Fibroblast of upper back skin (primary cell): ENCODE measurements at places on chromosomes 2 and 18.
A peak's percentile ranks its signal among the peaks of the same experiment; 100 is the strongest.

GRCh38 chr2:176653479-176654443, 384.5 kb downstream of the MTX2 start:
- peak; percentile 82 for DNase-seq

DNA sequence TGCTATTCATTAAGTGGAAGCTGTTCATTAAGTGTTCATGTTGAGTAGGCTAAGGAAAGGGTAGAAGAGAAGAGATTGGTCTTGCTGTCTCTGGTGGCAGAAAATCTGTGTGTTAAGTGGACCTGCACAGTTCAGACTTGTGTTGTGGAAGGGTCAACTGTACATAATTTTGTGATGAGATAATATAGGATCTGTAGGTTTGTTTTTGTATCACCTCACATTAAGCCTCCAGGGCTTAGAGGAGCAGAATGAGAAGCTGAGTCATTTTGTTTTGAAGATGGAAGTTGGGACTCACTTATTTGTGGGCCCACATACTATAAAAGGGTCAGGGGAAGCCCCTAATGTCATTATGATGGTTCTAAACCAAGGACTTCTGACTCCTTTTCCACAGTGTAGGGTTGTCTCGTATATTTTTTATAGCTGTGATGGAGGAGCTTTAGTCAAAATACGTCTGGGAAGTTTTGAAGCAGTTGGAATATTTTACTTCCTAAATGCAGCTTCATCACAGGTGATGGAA, 18.2 kb downstream of the PMS1 start:
- no peak for DNase-seq

DNA sequence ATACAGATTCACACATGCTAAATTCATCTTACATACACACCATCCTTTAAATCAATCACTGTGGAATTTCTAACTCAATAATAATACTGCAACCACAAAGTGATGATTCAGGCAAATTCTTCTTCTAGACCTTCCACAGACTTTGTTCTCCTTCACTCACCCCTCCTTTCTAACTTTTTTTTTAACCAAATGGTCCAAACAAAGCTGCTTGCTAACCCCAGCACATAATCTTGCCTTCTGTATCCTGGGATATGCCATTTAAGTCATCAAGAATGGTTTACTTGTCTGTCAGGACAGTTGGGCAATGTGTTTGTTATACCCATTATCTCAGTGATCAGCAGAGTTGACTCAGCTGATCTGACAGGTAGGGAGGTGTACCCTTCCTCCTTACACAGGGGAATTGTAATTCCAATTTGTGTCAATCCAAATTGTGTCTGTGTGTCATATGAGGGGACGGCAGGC, 10.0 kb downstream of the SLC40A1 start:
- DNase-seq, result peak; percentile 90

GRCh38 chr2:31256611-31257382, 22.8 kb downstream of the EHD3 start:
- DNase-seq, result no peak

DNA sequence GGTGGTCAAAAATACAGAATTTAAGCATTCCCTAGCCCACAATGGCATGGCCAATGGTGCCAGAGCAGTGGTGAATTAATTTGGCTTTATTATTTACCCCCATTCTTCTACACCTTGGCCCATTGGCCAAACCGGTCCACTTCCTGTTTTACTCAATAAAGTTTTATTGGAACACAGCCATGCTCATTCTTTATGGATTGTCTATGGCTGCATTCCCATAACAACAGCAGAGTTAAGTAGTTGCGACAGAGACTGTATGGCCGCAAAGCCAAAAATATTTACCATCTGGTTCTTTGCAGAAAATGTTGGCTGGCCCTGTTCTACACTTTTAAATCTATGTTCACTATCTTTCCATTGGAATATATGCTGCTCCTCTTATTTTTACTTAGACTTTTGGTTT, 130.3 kb upstream of the CCDC68 start:
- peak; percentile 65 for DNase-seq

DNA sequence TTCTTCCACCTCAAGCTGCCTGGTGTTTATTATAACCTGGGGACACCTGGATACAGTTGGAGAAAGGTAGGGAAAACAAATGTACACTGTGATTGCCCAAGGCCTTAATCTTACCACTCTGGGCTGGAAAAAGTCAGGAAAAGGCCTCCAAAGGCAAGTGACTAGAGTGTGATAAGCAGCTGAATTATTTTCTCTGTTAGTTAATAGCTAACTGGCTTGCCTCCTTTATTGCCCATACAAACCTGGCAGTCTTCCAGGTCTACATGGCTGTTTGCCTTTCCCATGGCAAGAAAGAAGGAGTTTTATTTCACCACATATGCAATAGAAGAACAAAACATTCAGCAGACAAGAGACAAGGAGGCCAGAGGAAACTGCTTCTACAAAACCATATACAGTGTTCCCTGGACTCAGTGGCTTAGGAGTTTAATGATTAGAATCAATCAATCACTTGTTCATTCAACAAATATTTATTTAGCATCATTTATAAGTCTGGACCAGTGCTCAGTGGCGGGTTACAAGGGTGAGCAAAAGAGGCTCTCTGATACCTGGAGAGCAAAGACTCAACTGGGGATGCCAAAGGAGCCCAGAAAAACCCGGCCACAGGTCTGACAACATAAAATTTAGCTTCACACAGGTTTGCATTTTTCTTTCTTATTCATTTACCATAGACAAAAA, 27.5 kb upstream of the SUCLG1 start:
- peak; percentile 53 for DNase-seq

DNA sequence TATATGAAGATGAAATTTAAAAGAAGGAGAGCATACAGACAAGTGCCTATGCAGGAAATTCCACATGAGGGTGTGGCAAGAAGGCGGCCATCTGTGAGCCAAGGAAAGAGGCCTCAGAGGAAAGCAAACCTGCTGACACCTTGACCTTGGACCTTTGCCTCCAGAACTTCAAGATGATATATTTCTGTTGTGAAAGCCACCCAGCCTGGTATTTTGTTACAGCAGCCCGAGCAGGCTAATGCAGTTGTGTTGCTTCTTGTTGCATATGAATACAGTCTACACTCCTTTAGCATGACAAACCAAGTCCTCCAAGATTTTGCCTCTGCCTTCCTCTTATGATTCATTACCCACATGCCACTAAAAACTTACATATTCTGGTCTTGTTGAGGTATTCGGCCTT, 374.8 kb upstream of the TRIB2 start:
- peak; percentile 10 for DNase-seq

DNA sequence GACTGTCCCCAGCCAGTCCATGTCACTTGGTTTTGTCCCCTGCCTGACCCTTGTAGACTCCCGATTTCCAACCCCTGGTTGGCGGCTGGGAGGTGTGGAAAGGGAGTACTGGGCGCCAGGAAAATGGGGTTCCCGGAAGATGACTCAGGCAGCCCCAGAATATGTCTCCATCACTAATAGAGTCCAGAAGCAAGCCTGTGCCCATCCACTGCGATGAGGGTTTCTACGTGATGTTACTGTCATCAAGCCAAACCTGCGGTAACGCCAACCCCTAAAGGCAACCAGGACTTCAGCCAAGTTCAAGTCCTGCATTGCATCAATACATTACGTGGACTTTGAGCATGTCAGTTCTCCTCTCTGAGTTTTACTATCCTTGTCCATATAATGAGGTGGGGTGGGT, 62.0 kb upstream of the TAF1B start:
- no peak for DNase-seq

GRCh38 chr2:33116799-33117198, 170.0 kb downstream of the LTBP1 start:
- DNase-seq, result no peak

- DNase-seq, result no peak
Measured at GRCh38 chr2:55164534-55165480, 67.3 kb downstream of the CLHC1 start.

DNA sequence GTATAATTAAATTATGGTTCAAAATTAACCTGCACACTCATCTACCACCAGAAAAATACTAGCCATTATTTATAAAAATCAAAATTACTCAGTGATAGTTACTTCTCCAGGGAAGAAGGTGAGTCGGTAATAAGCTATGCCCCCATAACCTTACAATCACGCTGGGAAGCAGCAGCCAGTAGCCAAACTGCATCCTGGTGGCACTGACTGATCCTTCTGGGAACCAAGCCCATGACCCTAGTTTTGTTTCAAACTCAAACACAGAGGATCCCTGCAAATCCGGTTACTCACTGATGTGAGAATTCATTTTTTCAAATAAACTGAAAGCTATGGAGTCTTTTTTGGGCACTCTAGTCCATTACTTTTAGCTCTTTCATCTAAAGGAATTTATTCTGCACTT, 88.2 kb upstream of the VWC2L start:
- peak; percentile 54 for DNase-seq

DNA sequence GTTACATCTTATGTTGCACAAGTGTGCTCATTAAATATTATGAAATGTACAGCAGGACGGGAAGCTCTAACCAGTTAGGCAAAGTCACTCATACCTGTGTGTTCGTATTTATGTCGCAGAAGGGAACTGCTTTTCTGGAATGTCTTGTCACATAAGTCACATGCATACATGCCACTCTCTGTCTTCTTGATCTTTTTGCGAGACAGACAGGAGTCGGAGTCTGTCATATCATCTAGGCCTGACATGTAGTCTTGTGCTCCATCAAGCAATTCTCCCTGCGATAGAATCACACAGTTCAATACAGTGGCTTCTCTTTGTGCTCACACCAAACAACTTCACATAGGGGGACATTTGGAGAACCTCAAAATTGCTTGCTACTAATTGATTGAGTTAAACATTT, 123.6 kb downstream of the ZEB2 start:
- no peak for DNase-seq
